Stimulated activated CD4-positive, alpha-beta T cell treated with anti-CD3 and anti-CD28 coated beads, Interleukin-1b, Interleukin-23, amount 100 ng/mL, for 48 hours (primary cell): ENCODE measurements at places on chromosomes 2 and 18.

GRCh38 chr18:498931-499775 is 1.3 kb downstream of the COLEC12 start:
- no peak for DNase-seq

GRCh38 chr18:59189746-59190145 is 30.2 kb upstream of the GRP start:
- DNase-seq, result no peak

GRCh38 chr2:172038121-172038520 is 38.4 kb downstream of the METAP1D start:
- no peak for DNase-seq

DNA sequence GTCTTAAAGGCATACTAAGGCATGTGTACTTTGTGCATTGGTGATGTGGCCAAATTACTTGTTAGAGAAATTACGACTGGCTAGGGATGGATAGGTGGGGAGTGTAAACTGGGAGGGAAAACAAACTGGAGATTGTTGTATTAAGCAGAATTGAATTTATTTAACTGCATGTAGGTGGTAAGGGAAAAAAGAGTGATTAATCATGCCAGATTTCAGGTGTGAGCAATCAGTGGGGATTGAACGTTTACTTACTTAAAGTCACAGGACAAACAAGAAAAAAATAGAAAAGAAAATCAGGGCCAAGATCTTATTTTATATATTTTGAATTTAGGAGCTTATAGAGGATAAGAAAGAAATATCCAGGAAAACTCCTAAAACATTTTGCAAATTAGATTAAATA is 88.6 kb downstream of the GULP1 start:
- no peak for DNase-seq

DNA sequence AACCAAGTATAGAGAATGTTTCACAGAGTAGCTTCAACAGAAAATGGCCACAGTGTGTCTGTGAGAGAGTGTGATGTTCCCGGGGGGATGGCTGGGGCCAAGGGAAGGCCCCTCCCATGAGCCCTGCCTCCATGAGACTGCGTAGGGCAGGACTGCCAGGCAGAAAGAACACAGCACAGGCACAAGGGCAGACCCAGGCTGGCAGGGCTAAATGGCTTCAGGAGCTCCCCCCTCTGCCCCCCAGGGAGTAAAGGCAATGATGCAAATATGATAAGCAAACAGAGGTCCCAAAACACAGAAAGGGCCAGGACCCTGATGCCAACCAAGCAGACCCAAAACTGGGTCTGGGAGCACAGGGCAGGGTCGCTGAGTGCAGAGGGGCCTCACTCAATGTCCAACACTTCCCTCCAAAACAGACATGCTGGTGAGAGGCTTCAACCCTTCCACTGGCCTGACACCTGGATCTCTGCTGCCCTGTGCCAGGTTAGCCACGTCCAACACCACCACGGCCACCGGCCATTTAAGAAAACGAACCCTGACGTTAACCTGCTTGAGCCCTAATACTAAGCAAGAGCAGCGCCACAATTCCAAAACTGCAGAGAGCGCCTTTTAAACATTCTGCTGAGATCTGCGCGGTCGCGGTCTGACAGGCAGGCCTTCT is 90.3 kb downstream of the HDAC4 start:
- no peak for DNase-seq

DNA sequence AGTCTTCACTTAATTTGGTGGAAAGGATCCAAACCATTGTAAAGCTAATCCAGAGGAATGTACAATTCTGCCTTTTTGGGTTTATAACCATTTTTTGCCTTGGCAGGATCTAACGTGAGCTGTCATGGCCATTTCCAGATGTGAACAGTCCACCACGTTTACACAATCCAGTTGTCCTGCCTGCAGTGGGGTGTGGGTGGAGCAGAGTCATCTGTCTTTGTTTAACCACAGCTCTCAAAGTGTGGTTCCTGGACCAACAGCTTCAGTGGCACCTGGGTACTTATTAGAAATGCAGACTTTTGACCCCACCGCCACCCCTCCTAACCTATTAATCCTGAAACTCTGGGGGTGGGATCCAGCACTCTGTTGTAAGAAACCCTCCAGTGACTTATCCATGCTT is 35.9 kb downstream of the FHOD3 start:
- no peak for DNase-seq

DNA sequence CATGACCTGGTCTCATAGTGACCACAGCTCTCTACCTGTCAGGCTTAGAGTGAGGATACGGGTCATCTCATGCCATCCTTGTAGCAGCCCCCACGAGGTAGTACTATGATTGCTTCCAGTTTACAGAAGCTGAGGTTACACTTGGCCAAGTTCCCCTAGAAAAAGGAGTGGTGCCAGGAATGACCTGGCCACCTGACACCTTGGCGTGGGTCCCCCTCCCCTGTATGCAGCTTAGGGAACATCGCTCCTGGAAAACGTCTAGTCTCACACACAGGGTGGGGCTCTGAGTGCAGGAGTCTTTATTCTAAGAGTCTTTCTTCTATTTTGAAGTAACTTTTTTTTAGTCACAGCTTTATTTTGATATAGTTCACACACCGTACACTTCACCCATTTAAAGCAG is 14.8 kb downstream of the NPPC start:
- DNase-seq, result no peak

GRCh38 chr2:25032094-25032493 is 9.8 kb upstream of the EFR3B start:
- DNase-seq, result no peak

DNA sequence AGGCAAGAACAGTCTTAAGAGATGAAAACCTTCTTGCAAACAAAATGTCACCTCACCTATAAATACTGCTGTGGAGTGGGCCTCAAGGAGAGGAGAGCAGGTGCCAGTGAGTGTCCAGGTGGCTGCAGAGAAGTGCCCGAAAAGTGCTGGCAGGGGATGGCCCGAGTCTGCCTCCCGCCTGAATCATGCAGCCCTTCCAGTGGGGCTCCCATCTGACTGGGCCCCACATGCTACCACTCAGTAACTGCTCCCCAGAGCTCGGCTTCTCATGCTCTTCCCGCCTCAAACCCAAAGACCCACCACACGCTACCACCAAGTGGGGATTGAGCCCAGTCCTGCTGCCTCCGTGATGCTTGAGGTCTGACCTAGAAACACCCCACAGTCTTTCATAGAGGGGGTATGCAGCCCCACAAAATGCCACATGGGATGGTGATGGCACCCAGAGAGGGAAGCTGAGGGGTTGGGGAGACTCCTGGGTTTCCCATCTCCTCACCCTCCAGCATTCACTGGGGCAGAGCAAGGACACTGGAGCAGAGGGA is 7.4 kb downstream of the HS6ST1 start:
- DNase-seq, result no peak

GRCh38 chr2:138794724-138795123 is 14.5 kb upstream of the NXPH2 start:
- no peak for DNase-seq

GRCh38 chr2:83565181-83565580 is 893.9 kb downstream of the SUCLG1 start:
- no peak for DNase-seq

GRCh38 chr18:3085612-3086011 is 72.7 kb upstream of the LPIN2 start:
- DNase-seq, result no peak

- no peak for DNase-seq
These were observed 75.2 kb upstream of the OTOS start for GRCh38 chr2:240215676-240216051.

GRCh38 chr2:84293791-84294380 is 165.2 kb downstream of the SUCLG1 start:
- no peak for DNase-seq

DNA sequence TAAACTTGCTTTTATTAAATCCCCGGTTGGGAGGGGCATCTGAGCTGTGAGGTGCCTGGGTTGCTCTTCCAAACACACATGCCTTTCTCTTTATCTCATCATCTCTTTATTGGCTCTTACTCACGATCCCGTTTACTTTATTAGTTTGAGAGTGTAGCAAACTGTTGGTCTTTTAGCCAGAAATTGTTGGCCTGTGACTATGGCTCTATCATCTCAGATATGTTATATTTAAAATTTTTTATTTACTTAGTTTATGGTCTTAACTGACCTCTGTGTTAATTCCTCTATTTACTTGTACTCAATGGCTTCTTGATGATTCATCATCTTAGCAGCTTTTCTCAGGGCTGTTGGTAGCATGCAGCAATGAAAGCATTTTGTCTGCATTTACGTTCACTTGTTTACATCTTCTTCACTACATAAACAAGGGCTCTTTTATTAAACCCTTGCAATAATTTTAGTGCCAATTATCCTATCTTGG is 408.4 kb downstream of the HRH4 start:
- DNase-seq, result no peak

- no peak for DNase-seq
These were observed 37.9 kb downstream of the CDH20 start for GRCh38 chr18:61371111-61371510.

DNA sequence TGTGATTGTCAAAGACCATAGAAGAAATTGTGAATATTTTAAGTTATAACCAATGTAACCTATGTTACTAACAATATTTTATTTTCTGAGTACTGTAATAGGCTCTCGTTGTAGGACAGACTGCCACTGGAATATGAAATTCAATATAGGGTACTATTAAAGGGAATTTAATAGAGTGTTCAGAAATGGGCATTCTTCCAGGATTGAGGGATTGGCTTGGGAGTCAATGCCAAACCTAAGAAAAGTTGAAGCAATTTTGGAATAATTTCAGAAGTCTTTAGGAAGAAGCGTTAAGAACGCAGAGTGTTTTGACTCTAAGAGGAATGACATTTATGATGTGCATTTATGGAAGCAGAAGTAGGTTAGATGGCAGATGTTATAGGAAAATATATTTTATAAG is 79.0 kb downstream of the ACVR2A start:
- DNase-seq, result no peak

DNA sequence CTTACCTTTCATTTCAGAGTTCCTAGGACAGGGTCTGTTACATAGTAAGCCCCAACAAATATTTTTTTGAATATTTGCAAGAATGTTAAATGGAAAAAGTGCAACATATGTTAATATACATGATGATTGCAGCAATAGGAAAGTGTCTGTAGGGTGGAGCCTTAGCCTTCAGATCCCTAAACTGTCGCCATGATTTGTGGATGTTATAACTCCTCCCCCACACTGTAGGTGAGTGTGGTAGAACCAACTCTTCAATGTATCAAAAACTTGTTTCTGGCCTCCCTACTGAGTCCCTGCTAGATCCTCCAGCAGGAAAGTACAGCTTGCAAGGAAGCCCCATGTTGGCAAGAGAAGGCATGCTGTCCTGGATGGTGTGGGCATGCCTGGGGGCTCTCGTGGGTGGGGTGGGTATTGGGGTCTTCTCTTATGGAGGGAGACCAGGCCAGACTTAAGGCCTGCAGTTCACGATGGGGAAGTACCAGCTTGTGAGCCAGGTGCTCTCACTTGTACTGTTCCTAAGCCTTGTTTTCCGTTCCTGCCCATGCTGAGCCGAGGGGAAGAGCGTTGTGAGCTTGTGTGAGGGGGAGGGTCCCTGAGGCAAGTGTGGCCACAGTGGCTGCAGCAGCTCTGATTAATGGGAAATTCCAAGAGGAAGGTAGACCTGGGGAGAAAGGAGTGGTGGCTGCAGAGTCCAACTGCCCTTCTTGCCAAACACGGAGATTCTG is 11.4 kb downstream of the FHOD3 start:
- DNase-seq, result no peak

GRCh38 chr2:165268754-165269153 is 29.5 kb downstream of the SCN2A start:
- peak; percentile 8 for DNase-seq
